Foreskin keratinocyte (primary cell): ENCODE measurements at places on chromosomes 5 and 9. TPM values are rescaled to one million over a fixed set of nuclear protein-coding genes. Genes with fewer than 3 reads are reported as not detected.

EPB41L4A gene
- total RNA-seq, result 2.5 and 9.3 TPM in 2 replicates

AK8 gene
- 0.14 TPM in 2 replicates for total RNA-seq

NR4A3 gene
- total RNA-seq, result 0.04 and 0.07 TPM in 2 replicates

FOXD4L5 gene
- 0.03 and 0.07 TPM in 2 replicates for total RNA-seq

HRH2 gene
- not detected in 2 replicates for total RNA-seq

CLPTM1L gene
- 131 and 137 TPM in 2 replicates for total RNA-seq

DBH gene
- not detected in 2 replicates for total RNA-seq

TYRP1 gene
- 0.18 and 0.61 TPM in 2 replicates for total RNA-seq

TRPM6 gene
- 0.28 and 0.41 TPM in 2 replicates for total RNA-seq

AIF1L gene
- 4.4 and 4.9 TPM in 2 replicates for total RNA-seq

PPP1R26 gene
- 14.3 and 15.1 TPM in 2 replicates for total RNA-seq

NCS1 gene
- 44.0 and 44.7 TPM in 2 replicates for total RNA-seq

SLC1A1 gene
- total RNA-seq, result not detected in 2 replicates

SV2C gene
- under 0.01 and 0.11 TPM in 2 replicates for total RNA-seq

MAMDC4 gene
- 3.5 and 3.7 TPM in 2 replicates for total RNA-seq

PCDHA9 gene
- not detected in 2 replicates for total RNA-seq

PTBP3 gene
- 62.1 and 67.8 TPM in 2 replicates for total RNA-seq

CKMT2 gene
- not detected in 2 replicates for total RNA-seq

SPATA31A3 gene
- not detected in 2 replicates for total RNA-seq

NIM1K gene
- total RNA-seq, result 0.07 and 0.14 TPM in 2 replicates
